ENCODE measurements at places on chromosomes 4 and X.

GRCh38 chrX:65866773-65867172 is 173.1 kb downstream of the VSIG4 start:
- no peak for DNase-seq

GRCh38 chr4:6179362-6179761 is 21.0 kb downstream of the JAKMIP1 start:
- DNase-seq: no peak

DNA sequence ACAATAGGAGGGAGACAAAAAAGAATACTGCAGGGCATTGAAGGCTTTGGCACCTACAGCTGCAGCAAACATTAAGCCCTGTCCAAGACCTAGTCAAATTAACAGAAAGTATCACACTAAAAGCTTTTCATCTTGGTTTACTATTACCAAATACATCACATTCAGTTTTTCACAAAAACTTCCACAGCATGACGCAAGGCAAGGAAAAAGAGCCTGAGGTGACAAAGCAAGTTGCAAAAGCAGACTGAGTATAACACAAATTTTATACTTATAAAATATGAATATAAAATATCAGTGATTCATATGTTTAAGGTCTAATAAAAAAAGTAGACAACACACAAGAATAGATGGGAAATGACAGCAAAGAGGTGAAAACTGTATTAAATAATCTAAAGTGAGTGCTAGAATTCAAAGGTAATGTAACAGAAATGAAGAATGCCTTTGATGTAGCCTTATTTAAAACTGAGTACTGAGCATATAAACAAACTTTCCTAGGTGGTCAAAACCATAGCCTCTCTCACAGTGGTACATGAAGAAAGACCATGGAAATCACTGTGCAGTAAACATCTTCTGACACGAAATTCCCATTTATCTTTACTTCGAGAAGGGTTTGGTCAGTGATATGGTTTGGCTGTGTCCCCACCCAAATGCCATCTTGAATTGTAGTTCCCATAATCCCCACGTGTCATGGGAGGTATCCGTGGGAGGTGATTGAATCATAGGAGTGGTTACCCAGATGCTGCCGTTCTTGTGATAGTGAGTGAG is 27.7 kb upstream of the MAGEA11 start:
- DNase-seq: no peak

GRCh38 chr4:13678186-13678924 is 50.8 kb upstream of the BOD1L1 start:
- no peak for DNase-seq

DNA sequence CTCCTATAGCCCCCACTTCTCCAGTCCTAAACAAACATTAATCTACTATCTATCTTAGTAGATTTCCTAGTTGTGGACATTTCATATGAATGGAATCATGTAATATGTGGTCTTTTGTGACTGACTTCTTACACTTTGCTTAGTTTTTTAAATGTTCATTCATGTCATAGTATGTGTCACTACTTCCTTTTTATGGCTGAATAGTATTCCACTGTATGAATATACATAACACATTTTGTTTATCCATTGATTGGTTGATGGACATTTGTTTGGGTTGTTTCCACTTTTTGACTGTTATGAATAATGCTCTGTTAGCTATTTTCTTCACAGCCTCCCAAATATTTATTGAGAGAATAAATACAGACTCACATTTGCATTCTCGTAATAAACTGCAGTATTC is 19.8 kb downstream of the USP53 start:
- DNase-seq: no peak

- no peak for DNase-seq
Observed at GRCh38 chr4:55468724-55469123, 73.0 kb downstream of the TMEM165 start.

GRCh38 chrX:30973784-30974427 is 84.9 kb upstream of the TAB3 start:
- DNase-seq: no peak

DNA sequence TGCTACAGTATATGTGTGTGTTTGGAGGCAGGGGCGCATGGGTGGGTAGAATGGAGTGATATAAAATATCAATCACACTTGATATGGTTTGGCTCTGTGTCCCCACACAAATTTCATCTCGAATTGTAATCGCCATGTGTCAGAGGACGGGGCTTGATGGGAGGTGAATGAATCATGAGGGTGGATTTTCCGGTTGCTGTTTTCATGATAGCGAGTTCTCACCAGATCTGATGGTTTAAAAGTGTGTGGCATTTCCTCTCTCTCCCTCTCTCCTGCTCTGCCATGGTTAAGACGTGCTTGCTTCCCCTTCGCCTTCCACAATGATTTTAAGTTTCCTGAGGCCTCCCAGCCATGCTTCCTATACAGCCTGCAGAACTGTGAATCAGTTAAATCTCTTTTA is 14.8 kb downstream of the SOWAHB start:
- DNase-seq: no peak

DNA sequence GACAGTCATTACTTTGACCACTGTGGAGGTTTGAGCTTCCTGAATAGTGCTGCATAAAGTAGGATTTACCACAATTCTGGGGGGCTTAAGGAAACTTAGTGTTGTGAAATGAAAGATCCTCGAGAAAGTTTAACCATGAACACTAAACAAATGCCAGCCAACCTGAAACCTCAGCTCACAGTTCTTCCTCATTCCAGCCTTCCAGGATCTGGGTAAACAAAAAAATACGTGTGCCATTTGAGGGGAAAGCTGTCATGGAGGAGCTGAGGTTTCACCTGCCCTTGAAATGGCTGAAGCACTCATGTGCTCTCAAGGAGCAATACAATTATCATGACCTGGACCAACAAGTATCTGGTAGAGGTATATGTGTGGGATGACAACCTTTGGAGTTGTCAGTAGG is 142.7 kb downstream of the NPNT start:
- no peak for DNase-seq

GRCh38 chr4:35771571-35771970 is 472.7 kb downstream of the ARAP2 start:
- no peak for DNase-seq

- DNase-seq: peak; percentile 12
Observed at GRCh38 chr4:142883040-142883832, 37.1 kb upstream of the INPP4B start.

- no peak for DNase-seq
Observed at GRCh38 chrX:22121161-22121560, 89.0 kb downstream of the PHEX start.

DNA sequence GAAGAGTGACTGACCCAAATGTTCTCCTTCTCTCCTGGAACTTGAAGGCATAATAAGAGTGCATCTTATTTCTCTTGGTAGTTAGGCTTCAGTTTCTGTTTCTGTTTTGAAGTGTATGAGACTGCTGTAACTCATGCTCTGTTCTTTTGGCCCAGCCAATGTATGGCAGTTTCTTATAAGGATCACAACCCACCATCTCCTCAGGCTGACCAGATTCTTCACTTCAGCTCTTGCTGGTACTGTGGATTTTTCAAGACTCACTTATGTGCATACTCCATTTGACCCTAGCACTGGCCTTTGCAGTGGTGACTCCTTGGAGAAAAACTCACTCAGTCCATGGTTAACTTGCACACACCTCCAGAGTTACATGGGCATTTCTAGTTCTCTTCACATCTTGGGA is 9.6 kb upstream of the YTHDC1 start:
- no peak for DNase-seq

DNA sequence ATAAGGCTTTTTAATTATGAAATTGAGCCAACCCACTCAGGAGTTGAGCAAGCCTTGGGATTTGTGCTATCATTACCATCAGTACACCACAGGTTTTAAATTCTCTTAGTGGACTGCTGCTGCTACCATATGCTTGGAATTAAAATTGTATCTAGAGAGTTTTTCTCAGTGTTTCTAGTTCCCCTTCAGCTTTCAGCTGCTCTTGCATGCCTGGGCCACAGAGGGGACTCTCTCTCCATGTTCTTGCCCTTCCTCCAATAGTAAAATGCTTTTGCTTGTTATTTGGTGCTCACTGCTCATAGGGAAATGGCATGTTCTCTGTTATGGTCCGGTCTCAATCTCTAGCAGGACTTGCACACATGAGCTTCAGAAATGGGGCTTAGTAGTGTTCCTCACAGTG is 101.9 kb downstream of the IGSF1 start:
- no peak for DNase-seq

DNA sequence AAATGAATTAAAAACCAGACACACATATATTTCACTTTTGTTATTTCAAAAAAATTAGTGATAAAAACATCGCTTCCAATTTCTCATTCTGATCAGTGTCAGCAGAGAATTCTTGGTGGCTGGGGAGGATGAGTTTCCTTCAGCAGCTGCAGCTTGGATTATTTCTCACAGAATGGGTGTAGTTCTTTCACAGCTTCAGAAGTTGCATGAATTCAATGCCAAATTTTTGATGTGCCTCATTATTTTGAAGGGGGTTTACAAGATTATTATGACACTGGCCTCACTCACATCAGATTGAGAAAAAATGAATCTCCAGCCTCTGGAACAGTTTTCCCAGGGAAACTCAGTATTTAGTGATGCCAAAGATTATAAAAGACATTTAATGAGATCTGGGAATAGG is 184.9 kb upstream of the WDFY3 start:
- DNase-seq: no peak

DNA sequence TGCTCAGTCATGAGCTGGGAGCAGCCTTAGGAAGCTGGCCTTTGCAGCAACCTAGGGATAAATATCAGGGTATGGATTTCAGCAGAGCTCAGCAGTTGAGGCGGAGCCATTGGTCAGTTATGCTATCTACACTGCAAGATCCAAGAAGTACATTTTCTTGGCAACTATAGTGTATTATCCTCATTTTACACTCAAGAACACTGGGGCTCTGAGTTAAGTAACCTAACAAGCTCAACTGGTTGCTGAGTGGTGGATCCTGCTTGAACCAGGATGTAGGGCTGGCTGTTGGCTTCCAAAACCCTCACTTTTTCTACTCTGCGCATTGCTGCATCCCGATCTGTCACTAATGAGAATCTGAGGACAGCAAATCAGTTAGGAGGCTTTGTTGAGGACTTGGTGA is 1.5 kb upstream of the SCARB2 start:
- DNase-seq: no peak

- no peak for DNase-seq
Observed at GRCh38 chrX:100648458-100649417, 4.7 kb downstream of the SRPX2 start.

- no peak for DNase-seq
Observed at GRCh38 chr4:48792348-48793006, 12.4 kb upstream of the FRYL start.

DNA sequence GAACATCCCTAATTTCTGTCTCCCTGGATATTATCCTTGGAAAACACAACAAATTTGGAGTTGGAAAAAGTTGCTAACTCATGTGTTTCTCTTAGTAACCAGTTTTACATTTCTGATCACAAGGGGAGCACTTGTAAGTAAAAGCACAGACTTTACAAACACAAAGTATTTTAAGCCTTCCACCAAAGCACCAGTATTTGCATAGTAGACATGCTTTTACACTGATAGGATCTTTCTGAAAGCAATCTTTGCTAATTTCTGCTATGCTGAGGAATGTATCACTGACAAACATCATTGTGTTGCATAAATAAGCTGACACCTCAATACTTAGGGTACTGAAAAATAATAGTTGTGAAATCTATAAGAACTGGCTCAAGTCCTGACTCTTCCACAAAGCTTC is 100.6 kb downstream of the MID1 start:
- DNase-seq: no peak

- no peak for DNase-seq
Observed at GRCh38 chr4:109955146-109955545, 42.5 kb downstream of the EGF start.

DNA sequence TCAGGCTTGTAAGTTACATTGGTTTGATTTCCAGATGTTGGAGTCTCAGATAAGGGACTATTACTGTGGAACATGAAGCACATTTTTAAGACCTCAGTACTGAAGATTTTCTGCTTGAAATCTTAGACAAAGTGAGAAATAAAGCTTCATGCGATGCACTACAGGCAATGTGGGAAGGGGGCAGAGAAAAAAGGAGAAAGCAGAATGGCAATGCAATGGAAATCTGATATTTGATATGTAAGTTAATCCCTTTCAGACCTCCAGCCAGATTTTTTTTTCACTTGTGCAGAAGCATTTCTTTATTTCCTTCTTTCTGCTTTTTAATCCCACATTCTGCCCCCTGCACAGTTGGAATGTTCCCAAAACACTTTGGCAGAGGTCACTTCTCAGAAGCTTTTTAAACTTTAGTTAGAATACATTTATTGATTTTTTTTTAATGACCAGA is 174.3 kb downstream of the ADGRL3 start:
- no peak for DNase-seq

DNA sequence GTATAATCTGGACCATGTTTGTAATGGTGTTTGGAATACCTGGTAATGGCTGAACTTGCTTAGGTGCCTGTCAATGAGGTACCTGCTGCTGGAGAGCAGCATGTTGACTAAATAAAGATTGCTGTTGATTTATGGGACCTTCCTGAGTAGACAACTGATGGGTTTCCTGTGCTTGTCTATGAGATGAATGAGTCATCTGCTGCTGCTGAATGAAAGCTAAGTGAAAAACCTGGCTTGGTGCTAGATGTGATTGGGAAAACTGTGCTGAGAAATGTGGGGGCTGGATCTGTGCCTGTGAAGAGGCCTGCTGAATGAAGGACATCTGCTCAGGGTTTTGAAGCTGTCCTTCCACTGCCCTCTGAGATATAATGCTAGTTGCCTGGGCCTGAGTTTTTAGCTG is 69.6 kb downstream of the WNK3 start:
- DNase-seq: no peak

GRCh38 chrX:33183361-33183760 is 28.0 kb downstream of the DMD start:
- DNase-seq: peak; percentile 48

- DNase-seq: peak; percentile 80
Observed at GRCh38 chr4:1347410-1347864, 429 bp downstream of the UVSSA start.

- DNase-seq: no peak
Observed at GRCh38 chrX:37860721-37861120, 13.3 kb upstream of the DYNLT3 start.

- no peak for DNase-seq
Observed at GRCh38 chr4:152605641-152606335, 69.9 kb upstream of the FBXW7 start.

GRCh38 chr4:110294165-110294564 is 95.8 kb upstream of the ELOVL6 start:
- DNase-seq: no peak

GRCh38 chr4:8341691-8342090 is 72.1 kb downstream of the HTRA3 start:
- DNase-seq: no peak

- DNase-seq: no peak
Observed at GRCh38 chrX:3204606-3205005, 141.8 kb downstream of the MXRA5 start.

DNA sequence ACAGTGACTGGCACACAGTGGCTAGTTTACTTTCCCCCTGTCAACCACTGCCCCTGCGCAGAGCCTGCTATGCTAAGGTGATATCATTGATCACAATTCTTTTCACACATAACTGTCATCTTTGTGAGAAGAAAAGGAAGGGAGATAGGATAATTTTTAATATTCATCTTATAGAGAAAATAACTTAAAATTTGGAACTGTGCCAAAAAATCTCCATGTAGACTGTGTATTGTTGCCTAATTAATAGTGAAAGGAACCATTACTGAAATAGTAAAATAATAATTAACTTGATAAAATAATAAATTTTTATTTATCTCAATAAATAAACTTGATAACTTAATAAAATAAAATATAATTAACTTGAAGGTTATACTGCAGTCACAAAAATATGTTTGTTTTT is 1069.4 kb downstream of the C4orf33 start:
- no peak for DNase-seq

GRCh38 chr4:156201050-156201449 is 247.4 kb upstream of the CTSO start:
- DNase-seq: no peak

- DNase-seq: peak; percentile 78
Observed at GRCh38 chr4:26226629-26227376, 94.0 kb upstream of the RBPJ start.

Measured in NCI-H1417 (cell line).